ENCODE measurements at places on chromosomes 5 and 9.

- no peak for DNase-seq
Measured at GRCh38 chr5:86542532-86542931, 75.2 kb upstream of the COX7C start.

DNA sequence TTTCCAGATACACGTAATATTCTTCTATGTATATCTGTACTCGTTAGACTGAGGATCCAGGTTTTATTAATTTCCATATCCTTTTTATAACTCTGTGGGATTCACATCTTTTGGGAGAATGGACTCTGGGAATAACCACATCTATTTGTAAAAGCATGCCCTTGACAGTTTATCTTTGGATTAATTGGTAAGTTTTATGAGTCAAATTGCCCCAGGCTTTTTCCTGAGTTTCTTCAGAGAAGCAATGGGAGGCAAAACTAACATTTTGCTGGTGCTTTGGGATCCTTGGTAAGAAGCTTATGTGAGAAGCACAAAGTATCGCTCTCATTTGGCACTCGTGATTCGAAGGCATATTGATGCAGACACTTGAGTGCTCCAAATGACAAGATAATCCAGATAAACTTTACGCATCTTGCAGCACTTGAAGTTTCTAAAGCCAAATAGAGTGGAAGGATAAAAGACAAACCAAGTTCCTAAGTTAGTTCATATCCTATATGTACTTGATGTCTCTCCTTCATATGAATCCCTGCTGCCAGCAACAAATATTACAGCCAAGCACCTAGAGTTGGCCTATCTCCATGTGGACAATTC lies 324.7 kb downstream of the TLE4 start:
- DNase-seq = peak; percentile 69

- DNase-seq = peak; percentile 20
Measured at GRCh38 chr5:54874337-54875021, 110.9 kb downstream of the ESM1 start.

GRCh38 chr5:178404987-178405386 lies 172.4 kb upstream of the PHYKPL start:
- no peak for DNase-seq

DNA sequence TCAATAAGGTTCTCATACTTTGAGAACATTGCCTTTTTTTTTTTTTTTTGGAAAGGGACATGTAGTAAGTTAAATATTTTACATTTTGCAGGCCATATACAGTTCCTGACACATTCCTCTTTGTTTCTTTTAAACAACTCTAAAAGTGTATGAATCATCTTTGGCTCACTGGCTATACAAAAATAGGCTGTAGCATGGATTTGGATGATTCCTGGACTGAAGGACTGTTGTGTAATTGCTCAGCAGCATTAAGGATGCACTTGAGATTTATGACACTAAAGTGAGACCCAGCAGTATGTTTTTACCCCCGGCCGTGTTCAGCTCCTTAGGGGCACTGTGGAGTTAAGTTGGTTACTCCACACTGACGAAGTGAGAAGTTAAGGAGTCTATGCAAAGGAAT lies 41.3 kb downstream of the VPS13A start:
- DNase-seq = peak; percentile 76

DNA sequence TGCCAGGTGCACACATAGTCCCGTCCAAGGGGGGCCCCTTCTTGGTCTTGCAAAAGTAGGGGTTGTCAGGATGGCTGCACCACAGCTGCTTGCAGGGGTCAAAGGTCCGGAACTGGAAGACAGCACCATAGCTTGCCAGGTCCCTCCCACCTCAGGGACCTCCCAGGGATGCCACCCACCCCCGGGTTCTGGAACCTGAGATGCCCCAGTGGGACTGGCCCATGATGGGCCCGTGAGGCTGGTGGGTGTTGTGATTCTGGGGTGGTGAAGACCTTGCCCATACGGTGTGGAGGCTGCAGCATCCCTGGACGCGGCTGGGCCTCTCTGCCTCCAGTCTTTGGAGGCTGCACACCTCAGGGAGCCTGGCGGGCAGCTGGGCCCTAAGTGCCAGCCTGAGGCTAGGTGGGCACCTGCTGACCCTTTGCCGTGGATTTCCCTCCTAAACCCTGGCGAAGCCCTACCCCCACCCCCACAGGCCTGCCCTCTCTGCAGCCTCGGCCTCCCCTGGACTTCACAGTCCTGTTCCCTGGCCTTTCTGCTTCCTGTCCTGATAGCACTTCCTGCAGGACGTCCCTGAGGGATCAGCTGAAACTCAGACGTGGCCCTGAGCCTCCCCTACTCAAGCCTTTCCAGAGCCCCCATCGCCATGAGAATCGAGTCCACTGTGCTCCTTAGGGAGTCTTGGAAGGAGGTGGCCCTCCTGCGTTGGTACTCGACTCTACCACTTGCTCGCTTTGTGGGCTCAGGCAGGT lies 92.1 kb downstream of the ZNF354C start:
- DNase-seq = no peak

GRCh38 chr5:6649186-6649585 lies 15.9 kb downstream of the SRD5A1 start:
- no peak for DNase-seq

DNA sequence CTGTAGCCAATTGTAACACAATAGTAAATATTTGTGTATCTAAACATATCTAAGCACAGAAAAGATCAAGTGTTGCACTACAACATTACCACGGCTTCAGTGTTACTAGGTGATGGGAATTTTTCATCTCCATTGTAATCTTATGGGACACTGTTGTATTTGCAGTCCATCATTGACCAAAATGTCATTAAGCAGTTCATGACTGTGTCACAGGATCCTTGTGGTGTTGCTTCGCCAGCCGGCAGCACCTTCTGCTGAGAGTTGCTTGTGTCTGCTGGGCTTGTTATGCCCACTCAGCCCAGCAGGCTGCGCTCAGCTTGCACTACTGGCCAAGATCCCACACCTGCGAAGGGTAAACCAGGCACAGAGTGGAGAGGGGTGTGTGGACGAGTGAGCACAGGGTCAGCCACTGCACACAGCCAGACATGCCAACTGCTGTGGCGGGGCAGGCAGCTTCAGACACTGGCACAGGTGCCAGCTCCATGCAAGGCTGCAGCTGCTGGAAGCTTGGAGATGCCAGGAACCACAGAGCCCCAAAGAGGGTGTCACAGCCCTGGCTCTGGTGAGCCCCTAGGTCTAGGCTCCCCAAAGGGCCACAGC lies 273.7 kb downstream of the CETN3 start:
- DNase-seq = no peak

GRCh38 chr5:135423146-135423845 lies 23.9 kb downstream of the DCANP1 start:
- DNase-seq = no peak

- DNase-seq = no peak
Measured at GRCh38 chr5:94362857-94363256, 255.5 kb downstream of the KIAA0825 start.

GRCh38 chr5:371811-372555 lies 50.5 kb downstream of the AHRR start:
- no peak for DNase-seq

GRCh38 chr5:7728076-7728475 lies 122.9 kb downstream of the CFAP90 start:
- DNase-seq = no peak

All from foreskin fibroblast (primary cell).